ENCODE measurements at places on chromosomes 4 and X.

- DNase-seq = peak; percentile 82
Measured at GRCh38 chr4:52234561-52235440, 183.7 kb downstream of the SPATA18 start.

- no peak for DNase-seq
Measured at GRCh38 chr4:38332699-38333098, 331.3 kb upstream of the KLF3 start.

GRCh38 chr4:71456841-71457240 lies 118.0 kb downstream of the SLC4A4 start:
- no peak for DNase-seq

- DNase-seq = no peak
Measured at GRCh38 chr4:118346495-118346894, 6.3 kb downstream of the PRSS12 start.

- DNase-seq = no peak
Measured at GRCh38 chr4:158962393-158962792, 140.5 kb upstream of the RAPGEF2 start.

DNA sequence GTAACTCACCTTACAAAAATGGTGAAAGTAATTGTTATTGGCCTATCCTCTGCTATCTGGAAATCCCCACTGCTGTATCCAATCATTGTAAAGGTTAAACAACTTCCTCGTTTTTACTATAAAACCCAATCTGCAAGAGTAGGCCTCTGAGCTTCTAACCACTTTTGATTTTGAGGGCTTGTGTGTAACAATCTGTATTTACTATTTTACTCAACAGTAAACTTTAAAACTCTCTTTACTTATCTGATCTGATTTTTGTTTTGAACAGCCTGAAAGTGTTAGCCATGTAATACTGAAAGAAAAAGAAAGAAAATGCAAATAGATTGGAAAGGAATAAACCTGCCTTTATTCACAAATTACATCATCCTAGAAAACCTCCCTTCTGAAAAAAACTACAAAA lies 63.1 kb downstream of the SLC10A7 start:
- DNase-seq = no peak

DNA sequence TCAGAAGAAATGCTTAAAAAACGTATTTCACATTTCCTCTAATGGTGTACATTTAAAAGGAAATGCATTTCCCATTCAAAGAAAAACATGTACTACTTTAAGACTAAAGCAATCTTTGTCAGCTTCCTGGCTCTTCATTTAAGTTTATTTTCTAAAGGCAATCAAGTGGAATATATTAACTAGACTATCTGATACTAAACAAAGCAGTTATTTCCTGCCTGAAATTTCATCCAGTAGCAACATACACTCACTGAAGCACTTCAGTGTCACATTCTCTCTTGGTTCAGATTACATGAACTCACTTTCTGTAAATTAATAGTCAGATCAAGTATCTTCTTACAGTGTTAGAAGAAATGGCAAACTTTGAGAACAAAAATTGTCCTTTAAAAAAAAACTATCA lies 42.5 kb downstream of the LRBA start:
- no peak for DNase-seq
